ENCODE measurements at places on chromosomes 12 and 14. TPM values are rescaled to one million over a fixed set of nuclear protein-coding genes. Genes with fewer than 3 reads are reported as not detected.

Gene SPTB
- 123 TPM for total RNA-seq

Gene TBC1D30
- 0.98 TPM for total RNA-seq

Gene SMCO3
- 0.12 TPM for total RNA-seq

Gene EIF2S3B
- total RNA-seq, result 0.31 TPM

Gene STYK1
- total RNA-seq, result not detected

Gene FERMT2
- total RNA-seq, result 69.0 TPM

Gene A2M
- 129 TPM for total RNA-seq

Gene LMNTD1
- total RNA-seq, result not detected

Gene FGF6
- 2.2 TPM for total RNA-seq
